ENCODE measurements at places on chromosomes 7 and 10. TPM values are rescaled to one million over a fixed set of nuclear protein-coding genes. Genes with fewer than 3 reads are reported as not detected.

VPS37D gene
- total RNA-seq, result not detected

POU6F2 gene
- 0.24 TPM for total RNA-seq

DNA sequence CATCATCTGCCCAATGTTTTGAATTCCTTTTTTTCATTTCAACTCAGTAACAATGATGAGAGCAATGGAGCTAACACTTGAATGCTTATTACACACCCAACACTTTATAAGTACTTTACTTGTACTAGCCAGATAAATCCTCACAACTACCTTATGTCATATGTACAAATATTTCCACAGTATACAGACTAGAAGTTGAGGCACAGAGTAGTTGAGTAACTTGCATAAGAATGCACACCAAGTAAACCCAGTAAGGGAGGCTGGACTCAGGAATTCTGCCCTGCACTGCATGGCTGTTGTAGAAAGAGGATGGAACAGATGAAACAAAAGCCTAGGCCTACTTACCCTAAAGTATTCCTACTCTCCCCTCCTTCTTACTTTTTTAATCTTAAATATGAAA lies 15.8 kb downstream of the DPY19L1 start:
- no peak for DNase-seq
- H3K36me3 ChIP-seq, result no peaks in the 10 kb centered on the region
- H3K4me3 ChIP-seq, result no peak overlapping the region
- H3K27me3 ChIP-seq, result no peaks in the 10 kb centered on the region
- H3K27ac ChIP-seq, result no peak overlapping the region

- no peaks in the 10 kb centered on the region for H3K27me3 ChIP-seq
- H3K27ac ChIP-seq, result peak overlapping the region; percentile 98
- peaks cover 11% of the 10 kb centered on the region for H3K36me3 ChIP-seq
Measured at GRCh38 chr10:84138478-84139125, 707 bp upstream of the GHITM start.

DNA sequence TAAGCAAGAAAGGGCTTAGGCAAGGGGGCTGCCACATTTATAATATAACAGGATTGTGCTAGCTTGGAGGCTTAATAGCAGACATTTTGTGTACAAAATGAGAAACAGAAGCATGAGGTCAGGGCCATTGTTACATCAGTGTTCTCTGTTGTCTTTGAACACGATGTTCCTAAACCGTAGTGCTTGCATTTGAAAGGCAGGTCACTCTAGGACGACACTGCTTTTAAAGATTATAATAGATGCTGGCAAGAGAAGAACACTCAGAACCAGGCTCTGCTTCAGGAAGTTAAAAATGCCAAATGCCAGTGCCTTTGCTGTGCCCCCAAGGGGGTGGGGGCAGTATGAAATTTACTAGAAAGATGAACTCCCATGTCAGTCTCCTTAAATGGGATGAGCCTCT lies 91.1 kb downstream of the SORCS3 start:
- H3K4me3 ChIP-seq, result no peak overlapping the region
- no peaks in the 10 kb centered on the region for H3K4me1 ChIP-seq
- no peak overlapping the region for H3K27ac ChIP-seq
- no peak for DNase-seq
- no peaks in the 10 kb centered on the region for H3K27me3 ChIP-seq

DNA sequence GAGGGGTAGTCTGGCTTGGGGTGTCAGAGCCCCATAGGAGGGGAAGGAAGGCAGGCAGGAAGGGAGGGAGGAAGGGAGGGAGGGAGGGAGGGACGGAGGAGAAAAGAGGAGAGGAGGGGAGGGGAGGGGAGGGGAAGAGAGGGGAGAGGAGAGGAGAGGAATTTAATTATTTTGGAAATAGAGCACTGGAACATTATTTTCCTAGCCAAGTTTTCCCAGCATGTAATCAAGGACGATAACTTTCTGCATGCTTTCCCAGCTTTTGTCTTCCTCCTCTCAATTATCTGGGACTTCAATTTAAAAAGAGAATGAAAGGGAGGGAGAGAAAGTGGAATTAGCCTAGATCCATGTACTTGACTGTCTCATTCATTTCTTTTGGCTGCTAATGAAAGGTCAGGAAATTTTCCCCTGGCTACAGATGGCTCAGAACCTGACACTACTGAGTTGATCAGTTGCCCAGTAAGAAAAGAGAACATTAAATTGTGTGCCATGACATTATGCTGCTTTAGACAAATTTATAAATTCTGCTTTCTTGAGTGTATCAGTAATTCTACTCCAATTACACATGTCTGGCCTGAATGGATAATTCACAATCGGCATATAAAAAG lies 148.8 kb downstream of the LRRC4 start:
- no peaks in the 10 kb centered on the region for H3K27me3 ChIP-seq
- no peak overlapping the region for H3K27ac ChIP-seq
- DNase-seq, result no peak
- no peak overlapping the region for H3K4me3 ChIP-seq

Data from naive thymus-derived CD4-positive, alpha-beta T cell (primary cell).